Stimulated activated naive CD8-positive, alpha-beta T cell treated with anti-CD3 and anti-CD28 coated beads, Interleukin-15, Interleukin-2, amounts not matched to agents 100 U/mL and 50 U/mL, for 24 hours (primary cell): ENCODE measurements at places on chromosomes 7 and 10.

DNA sequence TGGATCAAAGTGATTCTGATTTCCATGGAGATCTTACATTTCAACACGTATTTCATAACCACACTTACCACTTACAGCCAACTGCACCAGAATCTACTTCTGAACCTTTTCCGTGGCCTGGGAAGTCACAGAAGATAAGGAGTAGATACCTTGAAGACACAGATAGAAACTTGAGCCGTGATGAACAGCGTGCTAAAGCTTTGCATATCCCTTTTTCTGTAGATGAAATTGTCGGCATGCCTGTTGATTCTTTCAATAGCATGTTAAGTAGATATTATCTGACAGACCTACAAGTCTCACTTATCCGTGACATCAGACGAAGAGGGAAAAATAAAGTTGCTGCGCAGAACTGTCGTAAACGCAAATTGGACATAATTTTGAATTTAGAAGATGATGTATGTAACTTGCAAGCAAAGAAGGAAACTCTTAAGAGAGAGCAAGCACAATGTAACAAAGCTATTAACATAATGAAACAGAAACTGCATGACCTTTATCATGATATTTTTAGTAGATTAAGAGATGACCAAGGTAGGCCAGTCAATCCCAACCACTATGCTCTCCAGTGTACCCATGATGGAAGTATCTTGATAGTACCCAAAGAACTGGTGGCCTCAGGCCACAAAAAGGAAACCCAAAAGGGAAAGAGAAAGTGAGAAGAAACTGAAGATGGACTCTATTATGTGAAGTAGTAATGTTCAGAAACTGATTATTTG lies 15.3 kb downstream of the HNRNPA2B1 start:
- DNase-seq, result no peak

GRCh38 chr10:85124603-85125051 lies 796.2 kb downstream of the CCSER2 start:
- DNase-seq, result no peak

DNA sequence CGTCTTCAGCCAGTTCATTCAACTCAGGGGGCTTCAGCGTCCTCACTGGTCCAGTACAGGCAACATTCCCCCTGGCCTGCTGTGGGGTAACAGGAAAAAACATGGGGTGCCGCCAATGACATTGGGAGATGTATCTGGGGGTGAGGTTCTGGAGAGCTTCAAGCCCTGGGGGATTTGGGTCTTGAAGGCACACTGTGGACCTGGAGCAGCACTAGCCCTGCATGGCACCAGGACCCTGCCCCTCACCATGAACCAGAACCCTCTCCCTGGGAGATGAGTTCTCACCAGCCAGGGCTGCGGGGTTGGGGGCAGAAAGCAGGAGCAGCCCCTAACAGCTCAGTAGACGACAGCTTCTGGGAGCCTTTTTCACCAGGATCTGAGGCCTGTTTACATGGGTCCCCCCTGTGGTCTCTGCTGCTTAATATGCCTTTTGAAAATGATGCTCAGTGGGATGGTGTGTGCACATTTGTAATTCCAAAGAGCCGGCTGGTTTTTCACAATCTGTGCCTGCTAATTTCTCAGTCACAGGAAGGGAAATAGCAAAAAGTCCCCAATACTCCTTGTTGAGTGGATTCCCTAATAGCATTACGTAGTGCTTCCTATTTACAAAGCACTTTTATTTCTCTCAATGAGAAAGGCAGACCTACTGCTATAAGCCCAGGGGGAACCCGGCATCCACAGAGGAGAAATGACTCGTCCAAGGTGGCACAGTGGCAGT lies 509.5 kb downstream of the RPS24 start:
- DNase-seq, result no peak

- no peak for DNase-seq
Measured at GRCh38 chr7:130483031-130483430, 8.9 kb upstream of the MEST start.

DNA sequence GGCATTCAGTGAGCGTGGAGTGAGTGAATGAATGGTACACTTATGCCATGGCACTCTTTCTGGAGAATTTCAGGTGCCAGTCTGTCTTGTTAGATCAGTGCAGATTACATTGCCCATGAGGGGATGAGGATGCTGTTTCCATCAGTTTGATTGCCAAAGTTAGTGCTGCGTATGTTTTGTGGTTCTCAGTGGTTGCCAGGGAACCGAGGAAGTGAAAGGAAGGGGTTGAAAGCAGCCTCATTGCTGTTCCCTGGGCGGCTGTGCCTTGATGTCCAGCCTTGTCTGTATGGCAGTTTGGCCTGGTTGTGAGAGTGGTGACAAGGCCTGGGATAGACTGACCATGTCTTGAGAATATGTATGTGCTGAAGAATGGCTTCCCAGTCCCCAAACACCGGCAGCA lies 30.2 kb downstream of the WBP1L start:
- DNase-seq, result peak; percentile 29

DNA sequence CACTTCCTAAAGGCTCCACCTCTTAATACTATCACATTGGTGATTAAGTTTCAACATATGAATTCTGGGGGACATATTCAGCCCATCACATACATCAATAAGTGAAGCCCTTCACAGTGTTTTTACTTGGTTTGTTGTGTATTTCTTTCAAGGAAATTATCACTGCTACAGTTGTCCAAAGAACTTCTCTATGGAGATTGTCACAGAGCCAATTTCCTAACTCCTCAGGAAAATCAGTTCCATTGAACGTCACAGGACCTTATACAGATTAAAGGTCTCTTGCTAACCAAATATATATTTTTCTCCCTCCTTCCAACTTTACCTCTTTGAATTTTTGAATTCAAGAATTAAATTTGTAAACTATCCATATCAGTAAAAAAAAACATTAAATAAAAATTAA lies 114.3 kb downstream of the LRRN3 start:
- no peak for DNase-seq

GRCh38 chr7:131897016-131897789 lies 340.8 kb upstream of the PODXL start:
- DNase-seq, result no peak

GRCh38 chr7:106731187-106731586 lies 70.2 kb upstream of the CCDC71L start:
- no peak for DNase-seq

DNA sequence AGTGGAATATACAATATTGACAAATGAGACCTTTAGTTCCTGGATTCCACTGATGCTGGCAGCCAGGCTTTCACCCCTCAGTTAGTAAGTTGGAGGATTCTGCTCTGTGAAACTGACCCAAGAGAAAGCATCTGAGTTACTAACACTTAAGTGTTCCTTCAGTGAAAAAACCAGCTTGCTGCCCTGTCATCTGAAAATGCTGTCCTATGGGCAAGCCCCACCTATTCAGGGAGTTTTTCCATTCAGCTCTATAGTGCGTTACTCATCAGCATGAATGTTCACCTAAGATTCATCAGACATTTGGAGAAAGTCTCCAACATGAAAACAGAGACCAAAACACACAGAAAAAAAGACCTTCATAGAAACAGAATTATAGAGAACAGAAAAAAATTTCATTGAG lies 37.9 kb downstream of the PRPF18 start:
- no peak for DNase-seq

- peak; percentile 97 for DNase-seq
Measured at GRCh38 chr10:71773221-71773971, at the start of gene VSIR. Gene VSIR (minus strand): TSS chr10:71773520. CDS start chr10:71773439, 81 bp downstream.

DNA sequence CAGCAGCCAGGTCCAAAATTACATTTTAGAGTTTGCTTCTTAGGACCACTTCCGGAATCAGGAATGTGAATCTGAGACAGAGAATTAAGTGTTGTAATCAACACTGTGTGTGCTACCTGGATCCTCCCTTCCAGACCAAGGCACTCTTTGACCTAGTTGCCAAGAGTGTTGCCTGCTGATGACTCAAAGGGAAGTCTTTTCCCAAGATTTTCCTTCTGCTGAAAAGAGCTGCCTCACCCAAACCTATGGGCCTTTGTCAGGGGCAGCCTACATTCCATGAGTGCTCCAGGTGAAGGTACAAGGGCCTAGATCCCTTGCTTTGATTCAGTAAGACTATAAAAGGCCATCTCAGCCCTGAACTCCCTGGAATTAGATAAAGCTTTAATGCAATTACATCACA lies 712.5 kb upstream of the ANKRD30A start:
- no peak for DNase-seq

DNA sequence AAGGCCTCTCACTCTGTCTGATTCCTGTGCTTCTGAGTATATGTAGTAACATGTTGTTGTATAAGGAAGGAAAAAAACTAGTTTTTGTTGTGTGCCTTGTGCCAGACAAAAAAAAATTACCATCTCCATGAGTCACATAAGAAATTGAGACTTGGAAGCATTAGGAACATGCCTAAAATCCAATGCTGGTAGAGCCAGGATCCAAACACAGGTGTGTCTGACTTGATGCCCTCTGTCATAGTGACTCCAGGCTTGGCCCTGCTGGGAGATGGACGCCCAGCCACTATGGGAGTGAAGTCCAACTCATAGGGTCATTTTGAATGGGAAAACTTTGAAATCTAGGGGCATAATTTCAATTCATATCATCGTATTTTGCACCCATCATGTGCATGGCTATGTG lies 38.0 kb downstream of the PYROXD2 start:
- DNase-seq, result no peak

DNA sequence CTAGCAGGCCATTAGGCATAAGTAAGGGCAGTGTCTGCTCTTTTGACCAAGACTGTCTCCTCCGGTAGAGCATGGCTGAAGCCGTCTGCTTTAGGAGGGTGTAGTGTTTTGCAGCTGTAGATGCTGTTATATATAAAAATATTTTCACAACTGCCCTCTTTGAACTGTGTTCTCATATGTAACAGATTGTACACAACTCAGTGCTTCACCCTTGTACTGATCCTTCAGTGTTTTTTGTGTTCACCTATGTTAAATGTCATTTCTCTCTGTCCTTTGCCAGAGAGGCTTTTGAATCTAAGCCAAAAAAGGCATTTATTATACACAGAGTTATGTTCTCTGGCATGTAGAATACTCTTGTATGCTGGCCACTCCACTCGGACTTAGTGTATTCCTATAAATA lies 135.5 kb downstream of the BICC1 start:
- DNase-seq, result no peak

DNA sequence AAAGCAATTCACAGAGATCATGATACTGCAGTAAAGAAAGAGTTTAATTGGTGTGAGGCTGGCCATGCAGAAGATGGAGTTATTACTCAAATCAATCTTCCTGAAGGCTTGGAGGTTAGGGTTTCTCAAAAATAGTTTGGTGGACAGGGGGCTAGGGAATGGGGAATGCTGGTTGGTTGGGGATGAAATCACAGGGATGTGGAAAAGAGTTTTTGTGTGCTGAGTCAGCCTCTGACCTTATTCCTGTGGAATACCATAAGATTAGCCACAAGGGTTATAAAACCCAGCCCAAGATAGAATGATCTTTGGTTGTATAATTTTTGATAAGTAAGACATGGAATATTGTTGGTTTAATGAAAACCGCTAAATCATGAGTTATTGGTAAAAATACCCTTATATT lies 764.3 kb downstream of the TYW1 start:
- no peak for DNase-seq

DNA sequence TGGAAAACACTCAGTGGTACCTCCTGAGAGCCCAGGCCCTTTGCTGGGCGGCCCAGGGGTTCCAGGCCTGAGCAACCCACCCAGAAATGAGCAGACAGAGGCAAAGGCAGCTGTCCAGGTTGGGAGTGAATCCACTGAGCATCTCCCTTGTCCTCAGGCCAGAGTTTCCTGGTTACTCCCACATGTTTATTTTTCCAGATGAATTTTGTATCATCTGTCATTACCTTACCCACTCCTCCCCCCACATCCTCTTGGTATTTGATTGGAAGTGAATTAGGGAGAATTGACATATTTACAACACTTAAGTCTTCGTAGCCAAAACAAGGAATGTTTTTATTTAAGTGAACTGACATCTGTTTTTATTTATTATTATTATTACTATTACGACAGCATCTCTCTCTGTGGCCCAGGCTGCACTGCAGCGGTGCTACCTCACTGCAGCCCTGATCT lies 13.2 kb upstream of the LMBR1 start:
- DNase-seq, result no peak

DNA sequence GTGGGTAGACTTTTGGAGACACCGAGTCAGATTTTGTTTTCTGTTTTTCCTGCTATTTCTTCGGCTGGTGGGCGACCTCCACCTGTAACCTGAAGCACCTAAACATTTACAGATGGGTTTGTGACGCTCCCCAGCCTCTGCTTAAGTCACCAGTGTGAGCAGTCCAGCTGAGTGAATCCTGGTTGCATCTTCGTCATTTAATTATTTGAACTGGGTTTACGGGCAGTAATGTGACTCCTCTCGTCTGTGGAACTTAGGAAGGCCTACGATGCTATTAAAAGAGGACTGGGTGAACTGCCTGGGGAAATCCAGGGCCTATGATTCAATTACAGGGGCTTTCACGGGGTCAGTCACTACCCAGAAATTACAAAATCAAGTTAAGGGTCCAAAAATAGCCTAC lies 52.5 kb downstream of the WNT2 start:
- DNase-seq, result no peak

- no peak for DNase-seq
Measured at GRCh38 chr10:61965703-61966395, 64.3 kb downstream of the ARID5B start.

GRCh38 chr7:69561266-69561960 lies 36.9 kb upstream of the AUTS2 start:
- DNase-seq, result no peak
